GM12892 (cell line): ENCODE measurements at places on chromosomes 7 and 10.

DNA sequence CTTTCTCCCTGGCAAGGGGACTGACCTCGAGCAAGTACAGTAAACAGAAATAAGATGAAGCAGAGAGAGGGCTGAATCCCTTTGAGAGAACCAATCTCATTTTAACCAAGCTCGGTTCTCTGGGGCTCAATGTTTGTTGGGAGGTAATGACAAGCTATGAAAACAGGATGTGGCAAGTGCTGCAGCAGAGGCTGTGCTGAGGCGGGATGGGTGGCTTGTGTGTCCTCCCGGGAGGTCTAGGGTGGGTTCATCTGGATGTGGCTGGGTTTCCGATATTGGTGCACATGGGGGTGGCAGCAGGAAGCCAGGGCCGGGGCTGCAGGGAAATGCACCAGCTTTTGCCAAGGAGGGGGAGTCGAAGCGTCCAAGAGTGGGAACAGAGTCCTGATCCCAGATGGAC lies 84.5 kb downstream of the AOAH start:
- DNase-seq, result no peak

GRCh38 chr10:1963341-1963740 lies 226.0 kb upstream of the ADARB2 start:
- DNase-seq, result no peak

DNA sequence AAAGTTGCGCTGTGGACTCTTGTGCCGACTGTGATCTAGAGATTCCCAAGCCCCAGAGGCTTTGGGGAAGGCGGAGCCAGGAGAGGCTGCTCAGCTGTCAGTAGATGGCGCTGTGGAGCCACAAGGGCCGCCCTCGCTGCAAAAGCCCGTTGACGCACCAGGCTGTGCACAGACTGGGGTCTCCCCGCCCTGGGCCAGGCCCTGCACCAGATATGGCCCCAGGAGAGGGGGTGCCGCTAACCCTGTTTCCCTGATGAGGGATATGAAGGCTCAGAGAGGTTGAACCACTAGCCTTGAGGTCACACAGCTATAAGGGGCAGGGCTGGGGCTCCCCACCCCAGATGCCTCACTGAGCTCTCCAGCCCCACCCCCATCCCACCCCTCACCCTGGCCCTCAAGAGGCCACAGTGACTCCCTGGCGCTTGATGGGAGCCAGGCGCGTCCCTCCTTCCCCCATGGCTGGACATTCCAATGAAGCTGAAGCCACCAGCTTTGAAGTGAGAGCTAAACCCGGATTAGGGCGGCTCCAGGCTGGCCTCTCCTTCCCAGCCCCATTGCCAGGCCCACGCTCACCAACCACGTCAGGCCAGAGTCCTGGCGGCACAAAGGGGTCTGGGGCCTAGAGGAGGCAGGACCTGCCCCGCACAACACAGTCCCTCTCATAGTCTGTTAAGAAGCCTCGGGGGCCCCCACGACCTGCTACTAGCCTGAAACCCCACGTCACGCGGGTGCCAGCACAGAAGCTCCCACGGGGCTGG lies 26.4 kb downstream of the MYL10 start:
- peak; percentile 61 for DNase-seq

- DNase-seq, result peak; percentile 27
These were observed 5.8 kb downstream of the GNB2 start for GRCh38 chr7:100679129-100679926.

DNA sequence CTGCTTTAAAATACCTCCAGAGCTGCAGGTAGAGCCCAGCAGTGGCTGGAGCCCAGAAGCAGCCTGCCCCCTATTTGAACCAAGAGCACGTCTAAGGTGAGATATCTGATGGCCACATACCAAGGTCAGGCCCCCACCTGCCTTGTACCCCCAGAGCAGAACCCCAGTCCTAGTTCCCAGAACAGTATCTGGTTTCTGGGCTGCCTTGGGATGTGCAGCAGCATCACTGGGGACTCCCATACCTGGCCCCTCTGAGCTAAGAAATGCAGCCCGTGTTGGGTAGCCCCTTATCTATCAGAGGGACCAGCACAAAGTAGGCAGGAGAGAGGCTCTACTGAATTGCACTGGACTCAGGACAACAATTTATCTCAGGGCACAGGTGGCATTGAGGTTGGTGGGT lies 8.9 kb downstream of the SFTPD start:
- DNase-seq, result no peak

GRCh38 chr10:128304271-128304670 lies 178.0 kb upstream of the MKI67 start:
- DNase-seq, result no peak

DNA sequence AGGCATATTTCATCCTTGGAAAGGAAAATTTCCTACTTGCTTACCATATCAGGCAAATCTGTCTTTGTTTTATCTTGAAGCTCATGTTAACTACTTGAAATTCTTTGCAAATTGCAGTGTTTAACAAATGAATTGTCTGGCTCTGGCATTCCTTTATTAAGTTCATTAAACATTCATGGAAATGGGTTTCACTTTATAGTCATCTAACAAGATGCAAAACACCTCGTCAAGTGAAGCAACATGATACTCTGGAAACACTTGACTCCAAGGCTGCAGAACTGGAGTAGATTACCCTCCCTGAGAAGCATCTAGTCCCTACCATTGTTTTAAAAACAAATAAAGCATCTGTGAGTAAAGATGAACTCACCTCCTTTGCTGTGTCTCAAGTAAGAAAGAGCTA lies 1086.9 kb downstream of the NRG3 start:
- DNase-seq, result no peak

- DNase-seq, result no peak
These were observed 9.7 kb downstream of the NUDT13 start for GRCh38 chr10:73119952-73120351.

DNA sequence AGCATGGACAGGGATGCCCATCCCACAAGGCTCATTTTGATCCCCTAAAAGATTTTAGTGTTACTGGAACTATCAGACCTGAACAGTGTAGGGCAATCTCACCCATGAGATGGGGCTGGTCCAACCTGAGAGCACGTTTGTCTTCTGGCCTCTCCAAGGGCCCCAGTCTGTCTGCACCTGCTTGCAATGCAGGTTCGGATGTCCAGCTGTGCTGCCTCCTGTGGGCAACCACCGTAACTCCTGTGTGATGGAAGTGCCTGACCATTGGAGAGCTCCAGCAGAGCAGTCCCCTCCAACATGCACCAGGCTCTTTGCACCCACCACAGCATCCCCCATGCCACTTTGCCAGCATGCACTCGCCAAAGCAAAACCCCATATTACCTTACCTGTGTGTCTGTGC lies 290.1 kb upstream of the KCND2 start:
- DNase-seq, result no peak

GRCh38 chr7:476736-477360 lies 42.8 kb downstream of the PDGFA start:
- DNase-seq, result no peak

DNA sequence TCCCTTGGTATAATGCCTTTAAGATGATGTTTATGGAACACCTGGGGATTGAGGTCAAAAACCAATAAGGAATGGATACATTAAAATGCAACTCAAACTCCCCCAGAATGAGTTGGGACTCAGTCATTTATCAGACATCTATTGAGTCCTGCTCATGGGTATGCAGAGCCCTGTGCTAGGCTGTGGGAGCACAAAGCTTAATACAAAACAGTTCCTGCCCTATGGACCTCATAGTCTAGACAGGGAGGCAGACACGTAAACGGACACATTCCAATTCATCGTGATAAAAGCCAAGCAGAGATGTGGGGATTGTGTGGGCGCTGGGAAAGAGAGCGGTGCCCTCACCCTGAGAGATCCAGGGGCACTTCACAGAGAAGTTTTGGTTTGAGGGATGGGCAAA lies 181.7 kb downstream of the PTEN start:
- DNase-seq, result no peak

GRCh38 chr10:87506956-87507355 lies 2.3 kb downstream of the MINPP1 start:
- no peak for DNase-seq

GRCh38 chr10:131653140-131653539 lies 247.7 kb upstream of the PPP2R2D start:
- no peak for DNase-seq

- DNase-seq, result no peak
These were observed 8.5 kb downstream of the CPED1 start for GRCh38 chr7:120996988-120997345.

DNA sequence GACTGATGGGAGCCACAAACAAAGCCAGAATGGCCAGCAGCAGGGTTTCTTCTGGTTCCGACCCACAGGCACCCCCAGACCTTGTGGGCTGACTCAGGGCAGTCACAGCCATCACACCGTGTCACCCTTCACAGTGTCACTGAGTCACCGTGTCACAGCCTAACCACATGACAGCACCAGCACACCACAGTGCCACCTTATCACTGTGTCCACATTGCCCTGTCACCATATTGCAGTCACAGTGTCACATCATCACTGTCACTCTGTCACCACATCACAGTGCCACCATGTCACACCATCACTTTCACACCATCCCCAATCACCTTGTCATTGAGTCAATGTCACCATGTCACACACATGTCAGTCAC lies 77.0 kb downstream of the OAT start:
- no peak for DNase-seq

GRCh38 chr10:6034371-6034770 lies 27.8 kb downstream of the IL2RA start:
- no peak for DNase-seq

GRCh38 chr7:86926732-86927131 lies 132.7 kb downstream of the ELAPOR2 start:
- no peak for DNase-seq

DNA sequence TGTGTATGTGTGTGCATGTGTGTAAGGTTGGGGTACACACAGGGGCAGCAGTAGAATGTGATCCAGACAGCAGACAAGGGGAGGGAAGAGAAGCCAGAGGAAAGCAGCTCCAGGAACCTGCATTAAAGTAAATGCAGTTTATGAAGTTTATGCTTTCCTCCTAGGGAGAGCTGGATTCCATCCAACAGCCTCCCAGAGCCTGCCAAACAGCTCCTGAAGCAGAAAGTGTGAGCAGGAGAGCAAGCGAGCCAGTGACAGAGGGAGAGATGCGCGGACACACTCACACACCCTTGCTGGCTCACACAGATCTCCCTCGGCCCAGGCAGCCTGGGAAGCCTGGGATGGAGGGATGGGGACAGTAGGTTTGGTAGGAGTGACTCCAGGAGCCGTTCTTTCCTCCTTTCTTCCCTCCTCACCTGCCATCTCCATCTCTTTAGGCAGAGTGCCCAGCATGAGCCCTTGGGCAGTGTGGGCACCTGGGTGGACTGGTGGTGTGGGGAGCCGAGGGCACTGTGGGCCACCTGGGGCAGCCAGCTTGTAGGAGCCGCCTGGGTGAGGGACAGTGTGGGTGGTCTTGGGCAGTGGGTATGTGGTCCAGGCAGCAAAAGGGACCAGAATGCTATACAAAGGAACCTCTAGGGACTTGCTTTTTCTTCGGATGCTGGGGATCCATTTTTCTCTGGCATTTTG lies 46.1 kb downstream of the PAX2 start:
- no peak for DNase-seq

DNA sequence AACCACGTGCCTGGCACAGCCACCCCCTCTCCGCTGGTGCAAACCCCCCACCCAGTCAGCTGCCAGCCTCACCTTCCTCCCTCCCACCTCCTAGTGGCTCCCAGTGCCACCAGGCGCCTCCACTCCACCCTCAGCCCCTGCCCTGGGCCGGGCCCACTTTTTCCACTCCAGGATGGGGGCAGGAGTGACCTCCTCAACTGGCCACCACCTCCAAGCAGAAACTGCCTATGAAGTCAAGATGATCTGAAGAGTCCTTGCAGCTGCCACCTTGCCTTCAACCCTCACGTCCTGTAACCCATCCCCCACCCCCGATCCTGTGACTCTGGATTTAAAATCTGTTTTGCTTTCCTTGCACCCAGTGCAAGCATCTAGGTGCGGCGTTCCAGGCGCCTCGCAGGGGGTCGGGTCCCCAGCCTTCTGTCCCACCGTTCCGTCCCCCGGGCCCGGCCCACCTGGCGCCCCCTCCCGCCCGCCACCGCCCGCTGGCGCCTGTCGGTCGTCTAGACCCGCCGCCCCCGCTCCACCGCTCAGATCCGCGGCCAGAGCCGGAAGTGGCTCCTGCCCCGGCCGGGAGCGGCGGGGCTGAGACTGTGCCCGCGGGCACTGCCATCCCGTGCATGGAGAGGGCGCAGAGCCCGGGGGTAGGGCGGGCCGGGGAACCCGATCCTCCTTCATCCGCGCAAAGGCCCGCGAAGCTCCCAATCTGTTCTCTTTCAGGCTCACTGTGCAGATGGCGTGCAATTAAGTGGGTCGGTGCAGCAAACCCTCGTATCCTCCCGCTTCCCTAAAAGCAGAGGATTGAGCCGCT lies 51.2 kb upstream of the GTF2I start:
- DNase-seq, result peak; percentile 58

GRCh38 chr7:28354601-28355402 lies 57.5 kb upstream of the CREB5 start:
- DNase-seq, result no peak

DNA sequence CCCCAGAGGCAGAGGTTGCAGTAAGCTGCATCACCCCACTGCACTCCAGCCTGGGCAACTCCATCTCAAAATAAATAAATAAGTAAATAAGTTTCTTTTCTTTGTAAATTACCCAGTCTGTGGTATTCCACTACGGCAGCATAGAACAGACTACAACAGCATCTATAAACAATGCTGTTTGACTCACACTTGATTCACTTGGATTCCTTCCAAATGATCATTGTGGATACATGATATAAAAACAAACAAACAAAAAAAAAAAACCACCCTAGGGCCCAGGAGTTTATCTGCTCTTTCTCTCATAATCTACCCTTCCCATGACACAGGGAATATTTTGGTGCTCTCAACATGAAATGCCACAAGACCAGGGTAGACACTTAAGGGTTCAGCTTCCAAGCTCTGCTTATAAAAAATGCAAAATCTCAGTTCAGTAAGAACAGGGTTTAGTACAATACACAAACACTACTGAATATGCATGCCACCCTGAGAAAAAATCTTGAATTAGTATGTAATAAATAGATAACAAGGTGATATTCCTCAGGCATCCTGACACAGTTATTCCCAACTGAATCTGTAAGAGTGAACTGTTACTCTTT lies 200.9 kb downstream of the FAM107B start:
- DNase-seq, result no peak

DNA sequence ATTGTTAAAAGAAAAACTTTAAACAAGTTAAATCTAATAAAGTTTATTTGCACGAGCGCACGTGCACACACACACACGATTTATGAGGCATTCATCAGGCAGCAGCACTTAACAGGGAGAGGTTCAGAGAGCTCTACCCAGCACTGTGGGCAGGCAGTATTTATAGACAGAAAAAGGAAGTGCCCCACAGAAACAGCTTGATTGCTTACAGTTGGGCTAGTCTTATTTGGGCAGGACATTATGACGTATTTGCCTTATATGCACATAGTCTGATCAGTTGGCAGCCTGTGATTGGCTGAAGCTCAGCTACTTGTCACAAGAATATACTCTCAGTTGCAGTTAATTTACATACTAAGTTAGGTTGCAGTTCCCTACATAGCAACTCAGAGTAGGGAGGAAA lies 1.2 kb upstream of the SDHAF3 start:
- DNase-seq, result no peak

DNA sequence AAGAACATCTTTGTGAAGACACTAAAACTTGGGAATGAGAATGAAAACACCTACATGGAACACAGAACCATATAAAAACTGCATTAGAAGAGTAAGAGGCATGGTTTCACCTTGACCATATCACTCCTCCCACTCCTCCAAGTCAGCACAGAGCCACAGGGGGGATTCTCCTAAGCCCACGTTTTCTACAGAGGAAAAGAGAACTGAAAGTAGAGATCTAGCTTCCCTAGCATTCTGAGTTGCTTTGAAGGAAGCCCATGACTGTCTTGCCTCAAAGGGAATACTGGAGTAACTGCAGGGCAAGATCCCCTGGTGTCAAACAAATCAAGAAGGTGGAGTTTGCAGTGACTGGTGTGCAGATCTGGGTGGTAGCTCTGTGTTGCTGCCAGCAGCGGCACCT lies 43.9 kb downstream of the HBP1 start:
- DNase-seq, result no peak

GRCh38 chr7:149720372-149721083 lies 52.9 kb downstream of the ZNF467 start:
- no peak for DNase-seq
